ENCODE measurements at places on chromosomes 11 and 22.

GRCh38 chr22:29380856-29381255, 7.5 kb downstream of the AP1B1 start:
- DNase-seq: no peak

DNA sequence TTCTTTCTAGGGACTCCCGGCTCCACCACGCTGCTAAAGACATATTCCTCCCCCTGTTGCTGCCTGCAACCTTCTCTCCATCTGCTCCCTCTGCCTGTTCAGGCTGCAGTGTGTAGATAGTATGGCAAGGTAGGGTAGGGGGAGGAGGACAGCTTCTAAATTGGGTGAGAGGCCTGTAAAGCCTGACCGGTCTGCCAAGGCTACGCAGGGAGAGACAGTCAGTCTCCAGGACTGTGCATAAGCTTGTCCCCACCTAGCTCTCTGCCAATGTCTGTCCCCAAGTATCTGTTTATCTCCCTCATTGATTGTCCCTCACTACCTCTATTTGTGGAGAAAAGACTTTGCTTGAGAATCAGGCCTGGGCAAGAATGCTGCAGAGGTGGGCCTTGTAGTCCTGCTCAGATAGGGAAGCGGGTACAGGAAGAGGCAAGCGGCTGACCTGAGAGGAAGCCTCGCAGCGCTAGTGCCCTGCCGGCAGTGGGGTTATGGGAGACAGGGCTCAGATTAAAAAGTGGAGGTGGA, 871 bp upstream of the SEZ6L start:
- no peak for DNase-seq

GRCh38 chr11:14588681-14589080, 54.9 kb upstream of the PDE3B start:
- no peak for DNase-seq

GRCh38 chr22:44276706-44277356, 35.9 kb downstream of the SHISAL1 start:
- no peak for DNase-seq

DNA sequence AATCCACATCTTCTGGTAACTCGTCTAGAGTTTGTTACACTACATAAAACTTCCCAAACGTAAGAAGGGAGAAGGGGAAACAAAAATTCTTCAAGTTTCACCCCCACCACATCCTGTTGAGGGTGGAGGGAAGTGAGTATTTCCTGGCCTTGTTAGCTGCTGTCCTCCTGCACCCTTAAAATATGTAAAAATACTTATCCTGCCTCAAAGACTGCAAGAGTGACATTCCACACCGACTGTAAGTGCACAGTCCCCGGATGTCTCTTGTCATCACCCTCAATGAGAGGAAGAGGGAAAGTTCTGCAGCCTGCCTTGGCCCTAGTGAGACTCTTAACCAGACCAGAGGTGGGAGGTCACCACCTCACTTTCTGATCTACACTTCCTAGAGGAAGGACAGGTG, 3.3 kb downstream of the TMEM121B start:
- no peak for DNase-seq

GRCh38 chr11:129412494-129412893, 36.8 kb downstream of the BARX2 start:
- no peak for DNase-seq

- no peak for DNase-seq
Observed at GRCh38 chr11:39220069-39220468, 2239.4 kb downstream of the LRRC4C start.

DNA sequence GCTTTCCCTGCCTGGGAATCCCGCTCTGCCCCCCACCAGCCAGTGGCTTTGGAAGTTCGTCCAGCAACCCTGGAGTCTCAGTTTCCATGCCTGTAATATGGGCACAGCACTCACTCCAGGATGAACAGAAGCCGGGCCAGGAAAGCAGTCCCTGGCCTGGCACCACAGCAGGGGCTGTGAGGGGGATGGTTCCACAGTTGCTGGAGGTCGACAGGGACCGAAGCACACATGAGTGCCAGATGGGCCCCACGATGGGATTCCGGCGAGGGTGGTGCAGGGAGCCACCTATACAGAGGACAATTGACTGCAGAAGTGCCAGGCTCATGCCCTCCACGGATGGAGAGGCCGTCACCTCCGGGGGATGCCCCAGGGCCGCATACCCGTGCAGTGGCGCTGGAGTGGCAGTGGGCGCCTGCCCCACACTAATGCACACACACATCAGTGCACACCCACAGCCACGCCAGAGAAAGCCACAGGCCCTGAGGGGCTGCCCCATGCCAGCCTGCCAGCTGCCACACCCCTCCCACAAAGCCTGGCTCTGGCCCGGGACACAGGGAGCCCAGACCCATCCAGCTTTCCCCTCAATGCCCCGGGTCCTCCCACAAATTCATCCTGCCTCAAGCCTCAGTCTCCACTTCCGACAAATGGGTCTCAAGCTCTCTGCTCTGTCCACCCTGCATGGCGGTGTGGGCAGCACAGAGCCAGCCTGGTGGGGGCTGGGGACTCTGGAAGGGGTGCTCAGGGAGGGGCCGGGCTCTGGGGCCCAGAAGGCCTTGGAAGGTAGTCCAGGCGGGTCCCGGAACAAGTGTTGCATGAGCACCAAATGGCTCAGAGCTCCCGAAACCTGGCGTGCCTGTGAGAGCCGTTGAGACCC, 9.7 kb downstream of the ASCL2 start:
- no peak for DNase-seq

DNA sequence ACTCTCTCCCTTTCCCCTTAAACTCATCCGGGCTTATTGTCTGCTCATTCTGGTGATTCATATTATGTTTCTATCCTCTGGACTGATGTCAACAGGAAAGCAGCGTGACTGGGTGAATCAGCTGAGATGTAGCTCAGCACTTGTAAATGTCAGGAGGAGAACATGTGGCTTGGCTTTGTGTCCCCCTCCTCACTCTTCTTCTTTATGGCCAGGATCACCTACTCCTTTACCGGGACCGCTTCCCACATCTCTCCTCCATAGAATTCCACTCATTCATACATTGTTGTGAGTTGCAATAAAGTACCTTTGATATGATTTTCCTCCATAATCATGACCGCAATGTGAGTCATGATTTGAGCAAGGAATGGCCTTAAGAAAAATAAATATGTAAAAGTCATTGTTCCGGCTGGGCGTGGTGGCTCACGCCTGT, 15.8 kb upstream of the SYN3 start:
- DNase-seq: no peak

DNA sequence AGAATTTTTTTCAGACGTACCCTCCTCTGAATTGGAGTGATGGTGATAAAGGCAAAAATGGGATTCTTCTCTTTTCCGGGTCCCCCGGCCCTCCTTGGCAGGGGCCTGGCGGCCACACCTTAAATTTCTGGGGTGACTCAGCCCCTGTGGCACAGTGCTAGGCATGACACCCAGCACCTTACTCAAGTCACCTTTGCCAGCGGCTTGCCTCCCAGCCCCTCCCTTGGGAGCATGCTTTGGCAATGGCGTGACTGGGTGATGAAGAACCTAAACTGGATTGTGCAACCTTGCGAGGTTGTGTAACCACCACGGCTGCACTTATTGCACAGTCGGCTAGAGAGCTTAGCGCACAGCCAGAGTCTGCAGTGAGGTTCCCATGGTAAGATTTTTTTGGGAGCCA, 16.2 kb upstream of the LDLRAD3 start:
- no peak for DNase-seq

DNA sequence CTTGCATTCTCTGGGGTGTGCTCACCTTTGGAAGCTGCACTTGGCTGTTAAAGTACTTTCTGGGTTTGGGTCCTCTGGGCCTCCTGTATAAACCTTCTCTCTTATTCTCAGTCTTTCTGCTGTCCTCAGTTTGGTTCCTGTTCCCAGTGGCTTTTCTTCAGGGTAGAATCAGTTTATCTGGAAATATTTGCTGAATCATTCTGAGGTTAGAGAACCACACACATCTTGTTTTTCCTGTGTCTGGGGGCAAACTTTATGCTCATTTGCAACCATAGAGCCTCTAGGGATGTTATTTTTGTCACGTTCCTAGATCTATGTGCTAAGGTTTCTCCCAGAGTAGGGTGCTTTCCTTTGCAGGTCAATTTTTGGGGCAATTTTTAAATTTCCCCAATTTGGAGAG, 224.3 kb upstream of the C11orf87 start:
- no peak for DNase-seq

All from T-helper 1 cell (primary cell).